ENCODE measurements at places on chromosomes 6 and 20.

DNA sequence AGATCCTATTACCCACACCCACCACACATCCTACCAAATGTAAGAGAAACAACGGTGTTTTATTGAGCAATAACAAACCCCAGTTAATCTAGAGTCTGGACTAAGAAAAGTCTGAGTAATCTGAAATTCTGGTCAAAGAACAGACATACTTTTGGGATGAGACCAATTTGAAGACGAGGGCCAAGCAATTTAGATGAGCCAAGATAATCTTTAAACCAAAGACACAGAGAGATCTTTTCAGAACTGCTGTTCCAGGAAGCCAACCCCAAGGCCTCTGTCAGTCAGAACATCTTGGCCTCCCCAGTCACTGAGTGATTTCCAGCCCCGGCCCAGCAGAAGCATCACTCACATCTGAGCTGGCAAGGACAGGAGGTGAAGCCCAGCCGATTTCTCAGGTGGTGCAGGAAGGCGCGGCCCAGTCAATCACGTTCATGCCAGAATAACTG lies 118.5 kb upstream of the SYNDIG1 start:
- DNase-seq = no peak

GRCh38 chr6:13001927-13002326 lies 285.4 kb downstream of the PHACTR1 start:
- DNase-seq = no peak

DNA sequence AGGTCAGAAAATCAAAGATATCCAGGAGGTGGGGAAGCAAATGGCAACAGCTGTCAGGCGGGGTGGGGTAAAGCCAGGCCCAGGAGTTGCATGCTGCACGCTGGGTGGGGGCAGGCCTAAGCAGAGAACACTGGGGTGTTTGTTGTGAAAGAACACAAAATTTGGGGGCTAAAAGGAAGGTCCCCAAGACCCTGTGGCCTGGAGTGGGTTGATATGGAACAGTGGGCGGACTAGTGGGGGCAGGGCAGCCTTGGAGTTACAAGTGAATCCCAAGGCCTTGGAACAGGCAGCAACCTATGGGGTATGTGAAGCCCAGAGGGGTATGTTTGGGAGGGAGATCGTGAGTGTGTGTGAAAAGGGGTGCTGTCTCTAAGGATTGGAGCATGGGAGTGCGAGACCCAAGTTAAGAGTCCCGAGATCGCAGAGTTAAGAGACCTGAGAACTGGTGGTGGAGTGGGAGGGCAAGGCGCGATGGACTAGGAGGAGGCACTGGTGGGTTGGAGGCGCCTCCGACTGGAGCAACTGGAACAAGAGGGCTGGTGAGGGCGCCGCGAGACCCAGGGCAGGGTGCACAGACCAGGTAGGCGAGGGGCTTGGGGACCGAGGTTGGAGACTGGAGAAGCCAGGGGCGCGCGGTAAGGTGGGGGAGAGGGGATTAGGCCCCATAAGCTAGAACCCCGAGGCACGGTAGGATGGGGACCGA lies 658 bp downstream of the CUL7 start:
- no peak for DNase-seq

- DNase-seq = no peak
Observed at GRCh38 chr6:105485456-105485855, 82.6 kb upstream of the PREP start.

DNA sequence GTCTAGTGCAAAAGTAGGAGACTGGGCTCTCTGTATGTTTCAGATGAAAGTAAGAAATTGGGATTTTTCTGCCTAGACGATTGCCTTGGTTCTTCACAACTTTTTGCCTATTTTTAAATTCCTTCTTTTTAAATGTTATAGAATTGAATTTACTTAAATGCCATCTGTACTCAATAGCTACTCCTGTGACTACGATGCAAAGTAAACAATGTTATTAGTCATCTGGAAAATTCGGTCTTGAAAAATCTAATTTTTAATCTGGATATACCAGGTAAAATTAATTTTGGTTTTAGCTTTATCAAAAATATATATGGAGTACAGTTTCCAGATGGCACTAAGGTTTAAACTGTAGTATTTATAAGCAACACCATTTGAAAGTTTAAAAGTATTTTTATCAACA lies 472.2 kb downstream of the UTRN start:
- DNase-seq = no peak

Data from stimulated activated CD4-positive, alpha-beta T cell treated with anti-CD3 and anti-CD28 coated beads, TNF-alpha, amount 100 ng/mL, for 48 hours (primary cell).